ENCODE measurements at places on chromosomes 1 and 21.

DNA sequence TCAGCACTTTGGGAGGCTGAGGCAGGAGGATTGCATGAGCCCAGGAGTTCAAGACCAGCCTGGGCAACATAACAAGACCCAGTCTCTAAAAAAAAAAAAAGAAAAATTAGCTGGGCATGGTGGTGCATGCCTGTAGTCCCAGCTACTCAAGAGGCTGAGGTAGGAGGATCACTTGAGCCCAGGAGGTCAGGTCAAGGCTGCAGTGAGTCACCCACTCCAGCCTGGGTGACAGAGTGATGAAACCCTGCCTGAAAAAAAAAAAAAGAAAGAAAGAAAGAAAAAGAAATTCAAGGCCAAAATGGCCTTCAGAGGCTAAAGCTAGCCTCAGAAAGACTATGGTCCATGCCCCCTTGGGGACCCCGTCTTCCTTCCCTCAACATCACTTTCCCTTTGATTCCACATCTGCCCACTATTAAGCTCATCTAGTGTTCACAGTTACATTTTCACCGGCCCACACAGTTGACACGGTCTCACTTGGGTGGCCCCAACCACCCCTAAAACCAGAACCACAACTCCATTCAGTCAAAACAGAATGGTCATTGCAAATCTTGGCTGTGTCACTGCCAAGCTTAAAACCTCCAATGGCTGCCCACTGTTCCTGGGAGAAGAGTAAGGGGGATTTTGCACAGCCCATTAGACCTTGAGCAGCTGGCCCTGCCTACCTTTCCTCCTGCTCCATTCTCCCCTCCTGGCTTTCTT is 2.1 kb upstream of the CAPN8 start:
- no peak for DNase-seq

DNA sequence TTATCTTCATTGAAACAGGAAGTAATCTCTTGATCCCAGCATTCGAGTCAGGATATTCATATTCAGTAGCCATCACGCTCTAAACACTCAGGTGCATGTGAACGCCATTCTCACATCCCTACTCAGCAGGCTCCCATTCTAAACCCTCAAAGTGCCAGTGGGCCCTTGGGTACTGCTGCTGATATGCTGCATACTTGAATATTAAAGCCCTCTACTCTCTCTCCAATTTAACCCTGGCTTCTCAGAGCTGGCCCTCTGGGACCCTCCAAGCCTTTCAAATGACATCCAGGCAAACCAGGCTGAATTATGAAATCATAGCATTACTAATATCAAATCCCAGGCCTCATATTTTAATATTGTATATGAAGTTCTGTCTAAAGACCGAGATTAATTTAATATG is 468.2 kb downstream of the NUF2 start:
- DNase-seq, result no peak

DNA sequence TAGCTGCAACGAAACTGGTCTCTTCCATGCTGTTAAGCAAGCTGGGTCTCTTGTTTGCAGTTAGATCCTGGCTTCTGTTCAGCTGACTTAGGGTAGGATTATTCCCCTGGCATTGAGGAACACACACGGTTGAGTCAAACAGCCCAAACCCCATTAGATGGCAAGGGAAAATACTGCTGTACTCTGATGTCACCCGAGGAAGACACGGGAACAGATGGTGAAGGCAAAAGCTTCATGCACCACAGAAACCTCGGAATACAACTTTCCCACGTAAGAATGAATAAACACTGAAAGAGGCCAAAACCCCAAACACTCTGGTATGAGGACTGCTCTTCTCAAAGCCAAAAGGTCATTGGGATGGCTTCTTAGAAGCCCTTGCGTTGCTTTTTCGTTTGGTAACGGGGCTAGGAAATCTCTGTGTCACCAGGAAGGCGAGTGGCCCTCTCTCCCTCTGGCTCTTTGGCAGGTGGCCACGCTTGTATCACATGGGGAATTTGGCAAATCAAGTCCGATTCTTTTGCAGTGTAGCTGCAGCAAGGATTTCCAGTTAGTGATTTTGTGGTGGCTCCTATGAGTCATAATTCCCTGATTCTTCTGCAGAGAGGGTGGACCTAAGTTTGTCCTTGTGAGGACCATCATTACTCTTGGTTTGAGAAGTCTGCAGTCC is 16.7 kb upstream of the LYST start:
- DNase-seq, result no peak

GRCh38 chr1:59879574-59879973 is 47.0 kb downstream of the CYP2J2 start:
- peak; percentile 24 for DNase-seq

DNA sequence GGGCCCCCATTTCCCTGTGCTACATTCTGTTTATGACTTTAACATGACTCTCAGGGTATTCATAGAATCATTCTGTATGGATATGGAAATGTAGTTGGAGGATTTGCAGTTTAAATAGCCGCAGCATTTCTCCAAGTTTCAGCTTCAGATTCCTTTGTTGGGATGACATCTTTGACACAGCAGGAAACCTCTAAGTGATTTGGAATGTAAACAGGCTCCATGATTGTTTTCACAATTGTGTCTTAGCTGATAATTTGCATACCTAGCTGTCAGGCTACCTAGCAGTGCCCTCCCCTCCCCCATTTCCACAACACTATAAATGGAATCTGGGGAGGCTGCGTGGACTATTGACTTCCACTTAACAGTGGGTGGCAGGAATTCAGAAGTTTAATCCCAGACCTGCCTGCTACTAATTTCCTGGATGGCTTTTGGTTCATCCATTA is 290.2 kb downstream of the HLX start:
- no peak for DNase-seq

All from stimulated activated naive CD4-positive, alpha-beta T cell (primary cell).